ENCODE measurements at places on chromosomes 7 and 10.

DNA sequence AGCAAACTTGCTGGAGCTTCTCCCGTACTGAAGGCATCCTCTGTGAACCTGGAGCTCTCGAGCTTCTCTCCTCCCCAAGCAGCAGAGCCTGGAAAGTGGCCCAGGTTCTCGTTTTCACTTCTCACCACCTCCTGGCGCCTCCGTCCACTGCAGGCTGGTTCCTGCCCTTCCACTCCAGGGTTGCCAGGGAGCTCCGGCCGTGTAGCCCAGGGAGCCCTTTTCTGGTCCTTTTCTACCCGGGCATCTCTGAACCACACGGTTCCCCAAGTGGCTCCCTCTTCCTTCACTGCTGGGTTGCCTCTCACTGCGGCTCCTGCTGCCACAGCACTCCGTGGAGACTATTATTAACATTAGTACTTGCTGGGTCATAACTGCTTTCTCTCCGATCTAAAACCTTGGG, 208.6 kb upstream of the PPP2R2D start:
- DNase-seq = no peak

- peak; percentile 9 for DNase-seq
Observed at GRCh38 chr10:31836569-31837406, 91.8 kb downstream of the ARHGAP12 start.

- no peak for DNase-seq
Observed at GRCh38 chr10:77889277-77889903, 37.2 kb downstream of the DLG5 start.

DNA sequence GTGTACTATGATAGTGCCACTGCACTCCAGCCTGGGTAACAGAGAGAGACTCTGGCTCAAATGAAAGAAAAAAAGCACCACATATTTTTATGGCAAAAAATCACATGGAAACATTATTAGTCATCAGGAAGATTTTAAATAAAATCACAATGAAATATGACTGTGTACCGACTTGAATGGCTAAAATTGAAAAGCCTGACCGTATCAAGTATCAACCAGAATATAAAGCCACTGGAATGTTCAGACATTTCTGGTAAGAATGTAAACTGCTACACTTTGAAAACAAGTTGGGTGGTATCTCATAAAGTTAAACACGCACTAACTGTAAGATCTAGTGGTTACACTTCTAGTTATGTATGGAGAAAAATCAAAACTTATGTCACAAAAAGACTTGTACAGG, 306.7 kb upstream of the MBL2 start:
- DNase-seq = no peak

DNA sequence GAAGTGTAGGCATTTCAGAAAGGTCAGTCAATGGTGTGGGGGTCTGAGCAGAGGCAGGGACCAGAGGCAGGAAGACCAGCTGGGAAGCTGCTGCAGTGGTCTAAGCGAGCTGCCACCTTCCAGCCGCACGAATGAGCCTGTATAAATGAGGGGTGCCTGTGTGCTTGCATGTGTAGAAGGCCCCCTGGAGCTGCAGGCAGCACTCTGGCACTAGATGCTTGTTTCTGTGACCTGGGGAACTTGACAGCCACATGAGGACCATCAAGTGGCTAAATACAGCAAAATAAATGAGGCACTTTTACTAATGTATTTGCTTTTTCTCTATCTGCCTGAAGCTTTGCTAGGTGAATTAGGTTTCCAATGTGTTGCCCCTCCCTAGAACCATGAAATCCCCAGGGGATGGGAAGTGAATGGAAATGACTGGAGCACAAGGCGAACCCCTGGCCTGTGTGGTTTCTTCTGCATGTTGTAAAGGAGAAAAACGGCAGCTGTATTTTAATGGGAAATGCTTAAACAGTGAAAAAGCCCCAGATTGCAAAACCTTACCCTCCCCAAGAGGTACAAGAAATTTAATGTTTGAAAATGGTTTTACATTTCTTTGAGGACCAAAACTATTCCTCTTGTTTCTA, 57.7 kb downstream of the PYROXD2 start:
- DNase-seq = no peak

DNA sequence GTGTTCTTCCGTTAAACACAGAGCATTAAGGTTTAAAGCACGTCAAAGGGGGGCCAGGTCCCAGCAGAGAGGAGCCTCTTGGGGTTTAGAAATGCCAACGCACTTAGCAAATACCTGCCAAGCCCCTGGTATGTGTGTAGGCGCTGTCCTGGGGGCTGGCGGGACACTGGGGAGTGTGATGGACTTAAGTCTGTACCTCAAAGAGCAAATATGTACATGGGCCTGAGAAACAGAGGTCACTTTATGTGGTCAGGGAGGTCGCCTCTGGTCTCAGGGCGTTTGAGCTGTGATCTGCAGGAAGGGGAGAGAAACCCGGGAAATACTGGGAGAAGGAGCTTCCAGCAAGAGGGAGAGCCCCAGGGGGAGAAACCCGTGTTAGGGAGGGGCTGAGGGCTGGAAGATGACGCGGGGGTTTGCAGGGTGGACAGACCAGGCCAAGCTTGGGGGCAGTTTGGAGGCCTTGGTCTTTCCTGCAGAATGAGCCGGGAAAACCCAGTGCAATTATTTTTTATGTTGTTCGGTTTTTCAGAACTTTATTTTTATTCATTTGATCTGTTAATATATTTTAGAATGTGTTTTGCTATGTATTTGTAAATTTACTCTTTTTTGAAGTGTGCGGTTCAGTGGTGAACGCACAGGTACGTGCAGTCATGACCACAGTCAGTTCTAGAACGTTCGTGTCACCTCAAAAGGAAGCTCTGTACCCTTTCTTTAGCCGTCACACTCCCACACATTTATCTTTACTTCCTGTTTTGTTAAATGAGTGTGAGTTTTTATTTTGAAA, 441.4 kb upstream of the FOXK1 start:
- DNase-seq = no peak

- DNase-seq = no peak
Observed at GRCh38 chr7:106313966-106314365, 29.2 kb upstream of the NAMPT start.

DNA sequence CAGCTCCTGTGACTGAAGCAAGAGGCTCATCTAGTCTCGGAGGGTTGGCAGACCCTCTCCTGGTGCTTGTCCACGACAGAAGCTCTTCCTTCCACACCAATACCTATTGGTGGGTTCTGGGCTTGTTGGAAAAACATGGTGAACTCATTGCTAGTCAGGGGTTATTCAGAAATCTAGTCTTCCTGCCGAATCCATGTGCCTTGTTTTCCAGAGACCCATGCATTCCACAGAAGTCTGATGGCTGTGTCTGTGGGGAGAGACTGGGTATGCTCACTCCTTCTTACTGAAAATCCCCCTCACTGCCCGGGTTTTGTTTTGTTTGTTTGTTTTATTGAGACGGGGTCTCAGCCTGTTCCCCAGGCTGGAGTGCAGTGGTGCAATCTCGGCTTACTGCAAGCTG, 138.3 kb downstream of the DNAJB6 start:
- DNase-seq = no peak

DNA sequence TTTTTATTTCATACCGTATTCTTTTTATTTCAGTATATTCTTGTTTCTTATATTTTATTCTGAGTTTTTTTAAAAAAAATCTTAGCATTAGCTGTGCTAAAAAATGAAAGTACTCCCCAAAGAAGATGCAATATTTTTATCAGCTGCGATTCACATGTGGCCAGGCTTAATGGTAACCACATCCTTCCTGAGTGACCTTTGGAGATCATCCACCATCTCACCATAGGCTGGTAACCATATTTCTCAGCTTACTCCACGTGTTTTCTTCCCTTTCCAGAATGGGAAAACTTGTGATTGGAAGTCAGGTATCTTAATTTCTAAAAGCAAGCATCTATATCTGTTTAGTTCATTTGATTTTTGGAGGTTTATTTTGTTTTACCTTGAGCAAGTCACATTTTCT, 18.8 kb upstream of the LIPM start:
- DNase-seq = no peak

DNA sequence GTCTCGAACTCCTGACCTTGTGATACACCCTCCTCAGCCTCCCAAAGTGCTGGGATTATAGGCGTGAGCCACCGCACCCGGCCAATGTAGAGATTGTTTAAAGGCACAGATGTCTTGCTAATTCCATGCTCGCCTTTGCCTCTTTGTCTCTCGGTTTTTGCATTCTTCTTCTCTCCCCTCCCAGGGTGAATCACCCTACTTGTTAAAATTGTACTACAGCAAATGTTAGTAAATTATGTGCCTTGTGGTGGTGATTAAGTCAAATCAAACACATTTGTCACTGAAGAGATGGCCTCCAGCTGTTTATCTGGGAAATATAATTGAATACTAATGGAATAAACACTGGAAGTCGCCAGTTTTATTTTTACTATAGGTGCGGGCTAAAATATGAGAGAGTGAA, 384.4 kb upstream of the AUTS2 start:
- DNase-seq = no peak

DNA sequence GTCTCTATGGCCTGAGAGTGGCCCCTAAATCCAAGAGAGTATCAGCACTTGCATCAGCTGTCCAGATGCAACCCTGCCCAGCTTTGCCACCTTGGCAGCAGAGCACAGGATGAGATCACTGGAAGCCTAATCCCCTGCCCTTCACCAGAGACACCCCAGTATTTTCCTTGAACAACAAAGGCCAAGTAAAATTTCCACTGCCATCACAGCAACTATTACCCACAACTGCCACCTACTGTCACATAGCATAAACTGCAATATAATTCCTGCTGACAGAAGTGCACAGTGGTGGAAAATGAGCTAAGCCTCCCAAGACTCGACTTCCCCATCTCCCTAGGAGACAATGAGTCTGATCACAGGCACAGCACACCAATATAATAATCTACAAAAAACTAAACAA, 462.8 kb upstream of the ZWINT start:
- DNase-seq = no peak

DNA sequence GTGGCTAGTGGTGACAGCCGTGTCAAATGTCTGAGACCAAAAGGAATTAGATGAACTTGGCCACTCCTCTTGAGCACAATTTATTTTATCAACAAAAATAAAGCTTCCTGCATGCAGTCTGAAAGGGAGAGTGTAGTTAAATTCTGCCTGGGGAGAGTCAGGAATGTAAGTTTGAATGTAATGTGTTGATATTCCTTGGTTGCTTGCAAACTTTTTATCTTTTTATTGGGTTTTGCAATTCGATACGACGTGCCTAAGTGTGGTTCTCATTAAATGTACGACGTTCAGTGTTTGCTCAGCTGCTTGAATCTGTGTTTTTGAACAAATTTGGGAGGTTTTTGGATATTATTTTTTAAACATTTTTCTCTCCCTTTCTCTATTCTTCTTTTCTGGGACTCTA, 839.9 kb downstream of the CCSER2 start:
- DNase-seq = no peak

DNA sequence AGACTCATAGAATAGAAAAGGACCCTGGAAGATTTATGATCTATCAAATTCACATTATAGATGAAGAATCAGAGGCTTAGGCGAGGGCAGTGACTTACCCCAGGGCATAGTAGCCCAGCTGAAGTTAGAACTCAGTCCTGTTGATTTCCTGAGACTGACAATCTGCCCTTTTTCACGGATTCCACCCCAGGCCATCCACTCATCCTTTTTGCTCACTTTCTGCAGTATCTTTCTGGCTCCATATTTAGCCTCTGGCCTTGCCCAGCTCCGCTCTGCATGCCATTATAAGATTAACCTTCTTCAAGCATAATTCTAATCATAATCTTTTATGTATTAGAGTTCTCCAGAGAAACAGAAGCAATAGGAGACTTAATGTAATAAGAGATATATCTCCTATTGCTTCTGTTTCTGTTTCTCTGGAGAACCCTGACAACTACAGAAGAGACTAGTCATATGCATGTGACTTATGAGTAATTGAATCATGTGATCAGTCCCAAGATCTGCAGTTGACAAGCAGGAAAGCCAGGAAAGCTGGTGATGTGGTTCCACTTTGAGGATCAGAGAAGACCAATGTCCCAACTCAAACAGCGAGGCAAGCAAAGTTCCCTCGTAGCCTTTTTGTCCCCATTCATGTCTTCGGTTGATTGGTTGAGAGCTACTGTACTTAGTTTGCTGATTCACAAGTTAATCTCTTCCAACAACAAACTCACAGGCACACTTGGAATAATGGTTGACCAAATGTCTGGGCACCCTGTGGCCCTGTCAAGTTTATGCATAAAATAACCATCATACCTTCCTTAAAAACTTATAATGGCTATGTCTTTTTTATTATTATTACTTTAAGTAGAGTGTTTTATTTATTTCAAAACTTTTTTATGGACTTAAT, 412.1 kb downstream of the SUGCT start:
- DNase-seq = no peak

DNA sequence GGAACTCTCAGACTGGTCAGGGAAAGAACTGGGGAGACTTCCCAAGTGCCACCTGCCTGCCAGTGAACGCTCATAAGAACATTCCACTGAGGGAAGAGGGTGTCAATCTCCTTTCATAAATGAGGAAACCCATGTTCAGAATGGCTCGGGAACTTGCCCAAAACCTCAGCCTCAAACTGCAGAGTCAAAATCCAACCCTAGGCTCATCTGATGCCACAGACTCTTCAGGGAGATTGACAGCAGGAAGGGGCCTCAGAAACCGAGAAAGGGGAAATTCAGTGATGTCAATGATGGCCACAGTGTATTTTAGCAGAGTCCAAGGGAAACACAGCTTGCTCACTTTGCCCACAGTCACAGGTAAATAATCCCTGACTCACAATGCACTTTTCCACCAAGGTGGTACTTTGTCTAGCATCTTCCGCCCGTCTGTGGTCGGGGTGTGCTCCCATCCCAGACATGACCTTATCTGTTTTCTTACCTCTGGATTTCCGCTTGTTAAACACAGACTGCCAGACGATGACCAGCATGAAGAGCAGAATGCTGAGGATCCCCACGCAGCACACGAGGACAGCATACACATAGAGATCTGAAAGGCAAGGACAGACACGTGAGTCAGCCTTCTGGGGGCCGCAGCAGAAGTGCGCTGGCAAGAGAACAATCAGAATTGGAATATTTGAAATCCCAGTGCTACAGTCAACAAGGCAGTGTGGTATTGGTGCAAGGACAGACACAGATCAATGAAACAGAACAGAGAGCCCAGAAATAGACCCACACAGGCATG, 38.4 kb downstream of the VSTM4 start:
- no peak for DNase-seq

GRCh38 chr10:124196659-124197058, 103.3 kb upstream of the CHST15 start:
- DNase-seq = no peak

- DNase-seq = no peak
Observed at GRCh38 chr10:130432271-130432670, 296.1 kb downstream of the GLRX3 start.

- peak; percentile 12 for DNase-seq
Observed at GRCh38 chr7:111827863-111828504, 265.7 kb upstream of the IMMP2L start.

- DNase-seq = no peak
Observed at GRCh38 chr10:6482737-6483357, 97.2 kb downstream of the PRKCQ start.

All from H54 (cell line).